ENCODE measurements at places on chromosomes 3 and 15.

- peak; percentile 9 for DNase-seq
Observed at GRCh38 chr3:149366941-149367840, 10.3 kb downstream of the TM4SF1 start.

DNA sequence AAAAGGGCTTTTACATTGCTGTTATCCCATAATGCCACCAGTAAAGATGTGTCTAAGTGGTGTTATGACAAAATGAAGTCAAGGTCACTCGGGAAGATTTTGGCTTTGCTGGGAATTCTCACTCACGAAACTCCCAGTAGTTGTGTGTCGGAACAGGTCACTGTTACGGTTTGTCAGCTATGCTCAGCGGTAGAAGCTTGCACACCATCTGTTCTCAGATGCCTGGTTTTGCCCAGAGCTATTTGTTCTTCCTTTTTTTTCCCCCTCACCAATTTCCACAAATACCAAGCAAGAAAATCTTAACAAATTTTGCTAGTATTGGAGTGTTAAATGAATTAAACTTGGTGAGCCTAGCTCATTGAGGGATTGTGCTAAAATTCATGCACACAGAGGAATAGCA, 915.1 kb downstream of the MCTP2 start:
- DNase-seq, result no peak

DNA sequence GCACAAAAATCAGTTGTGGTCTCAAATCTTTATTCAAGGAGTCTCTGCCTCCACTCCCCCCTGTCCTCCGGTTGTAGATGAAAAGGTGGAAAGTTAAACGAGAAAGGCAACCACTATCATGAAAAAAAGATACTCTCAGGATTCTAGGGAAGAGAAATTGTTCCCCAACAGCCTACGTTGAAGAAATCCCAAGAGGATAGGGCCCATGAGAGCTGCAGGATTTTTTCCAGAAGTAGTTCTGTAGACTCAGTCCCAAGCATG, 14.3 kb downstream of the ZIC1 start:
- DNase-seq, result no peak

GRCh38 chr3:149327156-149327555, 6.3 kb downstream of the TM4SF18 start:
- DNase-seq, result no peak

DNA sequence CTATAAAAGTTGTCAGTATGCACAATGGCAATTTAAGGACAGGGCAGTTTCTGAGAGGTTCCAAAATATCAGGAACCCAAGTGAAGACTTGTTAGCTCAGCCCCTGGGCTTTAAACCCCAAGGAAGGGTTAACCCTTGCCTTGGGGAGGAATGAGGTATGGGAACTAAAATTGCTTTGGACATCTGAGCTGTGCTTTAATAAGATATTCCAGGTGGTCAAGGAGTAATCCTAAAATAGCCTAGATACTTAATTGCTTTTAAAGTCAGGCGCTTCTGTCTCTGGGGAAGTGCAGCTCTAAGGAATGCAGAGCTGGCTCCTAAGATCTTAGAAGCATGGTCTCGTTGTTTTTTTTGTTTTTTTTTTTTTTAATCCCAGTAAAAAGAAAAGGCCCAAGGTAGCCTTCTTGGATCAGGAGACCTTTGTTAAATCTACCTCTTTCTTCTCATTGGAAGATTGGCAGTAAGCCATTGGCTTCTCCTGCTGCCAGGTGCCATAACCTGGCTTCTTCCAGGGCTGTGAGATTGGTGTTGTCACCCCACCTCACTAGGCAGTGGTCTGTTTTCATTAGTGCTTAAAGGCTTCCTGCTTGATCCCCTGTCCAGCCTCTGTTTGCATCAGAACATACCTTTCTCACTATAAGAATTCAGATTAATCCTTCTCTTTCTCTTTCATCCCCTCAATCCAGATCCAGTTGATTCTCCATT, 24.5 kb downstream of the ARID3B start:
- no peak for DNase-seq

DNA sequence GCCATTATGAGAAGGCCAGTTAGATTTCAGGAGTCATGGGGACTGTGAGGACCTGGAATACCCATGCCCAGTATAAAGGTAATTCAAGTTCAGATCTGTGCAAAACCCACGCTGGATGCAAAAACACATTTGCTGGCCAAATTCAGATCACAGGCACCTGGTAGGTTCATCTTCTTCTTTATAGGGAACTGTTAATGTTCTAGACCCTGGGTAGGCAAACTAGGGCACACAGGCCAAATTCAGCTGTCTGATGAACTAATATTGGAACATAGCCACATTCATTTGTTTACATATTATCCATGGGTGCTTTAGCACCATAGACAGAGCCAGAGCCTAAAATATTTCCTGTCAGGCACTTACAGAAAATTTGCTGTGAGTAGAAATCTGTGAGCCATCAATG, 241.4 kb downstream of the PTPRG start:
- no peak for DNase-seq

- no peak for DNase-seq
Observed at GRCh38 chr15:48507416-48508065, 138.0 kb downstream of the FBN1 start.

DNA sequence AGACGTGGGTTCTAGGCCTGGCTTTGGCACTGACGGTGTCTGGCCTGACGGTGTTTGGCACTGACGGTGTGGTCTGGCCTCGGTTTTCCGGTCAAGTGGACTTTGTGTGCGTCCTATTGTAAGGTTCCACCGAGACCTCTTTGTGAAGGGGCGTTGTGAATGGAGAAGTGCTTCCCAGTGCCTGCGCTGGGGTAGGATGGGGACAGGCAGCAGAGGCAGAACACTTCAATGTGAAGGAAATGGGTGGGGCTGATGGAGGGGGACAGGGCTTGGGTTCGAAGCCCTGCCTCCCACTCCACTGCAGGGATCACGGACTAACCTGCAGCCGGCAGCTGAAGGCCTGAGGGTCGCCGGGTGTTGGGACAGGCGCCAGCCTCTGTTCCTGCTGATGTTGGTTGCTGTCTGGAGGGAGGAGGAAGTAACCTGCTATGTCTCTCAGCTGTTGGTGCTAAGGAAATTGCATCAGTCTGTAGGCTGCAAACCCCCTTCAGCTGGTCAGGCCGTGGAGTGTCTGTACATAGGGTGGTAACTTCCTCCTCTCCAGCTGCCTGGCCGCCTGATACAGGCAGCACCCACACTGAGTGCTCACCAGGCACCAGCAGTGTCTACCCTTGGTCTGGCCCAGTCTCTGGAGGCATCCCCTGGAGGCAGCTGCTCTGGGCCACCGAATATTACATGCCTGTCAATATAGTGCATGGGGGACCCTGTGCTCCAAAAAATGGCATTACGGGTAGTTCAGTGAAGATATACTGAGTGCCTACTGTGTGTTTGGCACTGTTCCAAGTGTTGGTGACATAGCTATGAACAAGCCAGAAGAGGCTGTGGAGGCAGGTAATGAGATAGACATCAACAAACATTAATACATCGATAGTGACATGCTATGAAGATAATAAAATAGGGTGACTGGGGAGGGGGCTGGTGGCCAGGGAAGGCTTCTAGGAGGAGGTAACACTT, 1.1 kb downstream of the TM6SF1 start:
- DNase-seq, result no peak

- no peak for DNase-seq
Observed at GRCh38 chr15:79886124-79886523, 10.7 kb downstream of the MTHFS start.

DNA sequence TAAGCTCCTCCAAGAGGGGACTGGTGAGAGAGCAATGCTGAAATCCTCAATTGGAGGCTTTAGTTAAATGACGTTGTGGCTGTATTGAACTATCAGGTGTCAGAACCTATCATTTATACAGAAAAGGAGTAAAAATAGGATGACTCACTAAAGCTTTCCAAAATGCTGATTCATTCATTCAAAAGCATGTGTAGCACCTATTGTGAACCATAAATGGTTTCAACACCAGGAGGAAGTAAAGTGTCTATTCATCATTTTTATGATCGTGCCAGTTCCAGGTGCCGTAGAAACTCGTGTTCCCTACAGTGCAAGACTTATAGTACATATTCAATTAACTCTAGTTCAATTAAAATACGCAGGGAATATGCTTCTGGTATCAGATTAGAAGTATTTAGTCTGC, 66.5 kb upstream of the ARRDC4 start:
- no peak for DNase-seq

GRCh38 chr3:110521019-110521418, 550.6 kb upstream of the NECTIN3 start:
- DNase-seq, result no peak

GRCh38 chr3:176262071-176262470, 935.2 kb downstream of the TBL1XR1 start:
- no peak for DNase-seq

DNA sequence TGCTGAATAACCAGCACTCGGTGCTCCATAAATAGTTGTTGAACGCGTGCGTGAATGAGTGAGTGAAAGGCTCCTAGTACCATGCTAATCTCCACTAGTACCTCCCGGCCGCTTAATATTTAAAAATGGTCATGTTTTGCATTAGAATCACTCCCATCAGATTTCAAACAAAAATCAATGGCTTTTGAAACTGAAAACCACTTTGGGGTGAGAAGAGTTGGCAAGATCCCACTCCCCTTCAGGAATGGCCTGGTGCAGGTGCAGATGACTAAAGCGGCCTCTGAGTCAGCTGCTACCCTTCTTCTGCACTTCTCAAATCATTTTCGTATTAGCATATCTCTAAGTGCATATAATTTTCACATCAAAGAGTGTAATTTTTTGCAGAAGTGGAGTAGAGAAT, 425.3 kb upstream of the PROK2 start:
- DNase-seq, result no peak

GRCh38 chr3:125212509-125213363, at the start of gene SLC12A8:
Gene SLC12A8, minus strand, starts transcription at chr3:125212748. Its CDS starts 1,399 bp downstream, at chr3:125211349.
- no peak for DNase-seq

GRCh38 chr15:59545573-59545972, 66.0 kb upstream of the GCNT3 start:
- DNase-seq, result no peak

Data from activated naive CD4-positive, alpha-beta T cell treated with Interleukin-2 at 50 U/mL for 16 hours (primary cell).